Memory B cell (primary cell): ENCODE measurements at places on chromosomes 2 and 18.

GRCh38 chr2:186822323-186822722 lies 26.6 kb downstream of the ZSWIM2 start:
- no peak for DNase-seq
- no peaks in the 10 kb centered on the region for H3K27me3 ChIP-seq
- H3K4me1 ChIP-seq = no peaks in the 10 kb centered on the region

DNA sequence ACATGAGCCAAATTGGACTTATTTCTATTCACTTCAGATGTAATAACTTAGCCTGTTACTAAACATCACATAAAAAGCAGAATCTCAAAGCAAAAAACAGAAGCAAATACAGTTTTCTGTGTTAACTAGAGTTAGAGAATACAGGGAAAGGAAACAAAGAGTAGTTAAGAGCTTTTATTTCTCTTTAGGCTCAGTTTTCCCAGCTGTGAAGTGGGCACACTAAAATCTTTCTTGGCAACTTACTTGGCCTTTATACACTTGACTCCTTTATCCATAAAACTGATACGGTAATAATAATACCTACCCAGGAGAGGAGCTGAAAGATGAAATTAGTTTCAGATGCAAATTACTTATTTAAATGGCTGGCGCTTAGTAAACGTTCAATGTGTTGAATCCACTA lies 132.8 kb upstream of the SPATS2L start:
- no peaks in the 10 kb centered on the region for H3K36me3 ChIP-seq
- H3K27ac ChIP-seq = no peak overlapping the region
- H3K27me3 ChIP-seq = peaks cover 1% of the 10 kb centered on the region
- H3K4me1 ChIP-seq = no peaks in the 10 kb centered on the region
- H3K4me3 ChIP-seq = no peak overlapping the region
- no peak for DNase-seq

GRCh38 chr2:6924924-6925409 lies 7.8 kb downstream of the RNF144A start:
- H3K27me3 ChIP-seq = peaks cover 2% of the 10 kb centered on the region
- DNase-seq = no peak
- H3K36me3 ChIP-seq = peaks cover 3% of the 10 kb centered on the region

- no peaks in the 10 kb centered on the region for H3K4me1 ChIP-seq
- H3K36me3 ChIP-seq = peaks cover 1% of the 10 kb centered on the region
- H3K27me3 ChIP-seq = peaks cover 6% of the 10 kb centered on the region
- DNase-seq = no peak
Measured at GRCh38 chr2:27007416-27008374, 25.1 kb upstream of the TMEM214 start.

DNA sequence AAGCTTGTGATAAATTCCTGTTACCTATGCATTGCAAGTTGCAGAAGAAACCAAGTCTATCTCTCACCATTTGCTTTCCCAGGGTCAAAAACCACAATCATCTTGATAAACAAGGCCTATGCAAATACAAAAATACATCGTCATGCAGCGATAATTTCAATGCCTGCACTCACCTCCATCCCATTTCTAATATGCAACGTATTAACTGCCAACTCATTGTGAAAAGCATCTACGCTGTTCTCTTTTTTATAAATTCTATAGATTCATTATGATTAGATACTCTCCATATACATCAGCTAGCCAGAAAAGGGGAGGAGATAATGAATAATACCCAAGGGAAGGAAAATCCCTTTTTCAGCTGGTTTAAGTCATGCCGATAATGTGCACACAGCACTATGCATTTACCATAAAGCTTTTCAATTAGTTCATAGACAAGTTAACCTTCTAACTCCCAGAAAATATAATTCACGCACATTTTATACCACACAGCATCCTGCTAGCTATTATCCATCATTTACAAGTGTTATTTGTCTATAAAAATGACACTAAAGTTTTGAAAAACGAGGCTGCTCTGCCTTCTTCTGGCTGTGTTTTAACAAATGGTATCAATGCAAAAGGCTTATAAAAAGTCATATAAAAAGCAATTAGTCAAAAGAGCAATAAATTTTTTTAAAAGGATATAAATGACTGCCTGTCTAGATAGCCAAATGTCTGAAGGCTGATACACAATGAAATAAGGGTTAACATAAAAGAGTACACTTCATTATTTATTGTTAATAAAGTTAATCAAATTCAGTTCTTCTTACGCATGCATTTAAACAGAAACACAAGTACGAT lies 77.6 kb downstream of the AFF3 start:
- H3K27me3 ChIP-seq = no peaks in the 10 kb centered on the region
- H3K4me1 ChIP-seq = peaks cover 69% of the 10 kb centered on the region
- H3K36me3 ChIP-seq = peaks cover 40% of the 10 kb centered on the region
- no peak for DNase-seq
- H3K4me3 ChIP-seq = peak overlapping the region; percentile 35

GRCh38 chr2:30209227-30209626 lies 22.1 kb upstream of the LBH start:
- H3K4me3 ChIP-seq = peak overlapping the region; percentile 39
- no peaks in the 10 kb centered on the region for H3K36me3 ChIP-seq
- no peaks in the 10 kb centered on the region for H3K27me3 ChIP-seq
- H3K27ac ChIP-seq = peak overlapping the region; percentile 17
- DNase-seq = no peak

DNA sequence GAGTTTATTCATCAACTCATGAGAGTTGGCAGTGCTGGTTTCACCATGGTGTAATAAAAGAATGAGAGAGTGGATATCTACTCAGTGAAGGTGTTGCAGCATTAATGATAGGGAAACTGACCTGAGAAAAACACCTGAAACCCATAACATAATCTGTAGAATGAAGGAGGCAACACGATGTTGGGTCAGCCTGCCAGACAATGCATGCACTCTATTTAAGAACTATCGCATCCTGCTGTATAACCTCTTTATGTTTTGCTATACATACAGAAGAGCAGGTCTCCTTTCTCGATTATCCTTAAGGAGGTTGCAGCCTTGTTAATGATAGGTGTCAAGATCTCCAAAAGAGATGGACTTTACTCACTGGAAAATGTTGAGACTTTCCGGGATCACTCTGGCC lies 65.9 kb downstream of the IKZF2 start:
- H3K4me3 ChIP-seq = no peak overlapping the region
- H3K4me1 ChIP-seq = no peaks in the 10 kb centered on the region
- no peaks in the 10 kb centered on the region for H3K36me3 ChIP-seq

DNA sequence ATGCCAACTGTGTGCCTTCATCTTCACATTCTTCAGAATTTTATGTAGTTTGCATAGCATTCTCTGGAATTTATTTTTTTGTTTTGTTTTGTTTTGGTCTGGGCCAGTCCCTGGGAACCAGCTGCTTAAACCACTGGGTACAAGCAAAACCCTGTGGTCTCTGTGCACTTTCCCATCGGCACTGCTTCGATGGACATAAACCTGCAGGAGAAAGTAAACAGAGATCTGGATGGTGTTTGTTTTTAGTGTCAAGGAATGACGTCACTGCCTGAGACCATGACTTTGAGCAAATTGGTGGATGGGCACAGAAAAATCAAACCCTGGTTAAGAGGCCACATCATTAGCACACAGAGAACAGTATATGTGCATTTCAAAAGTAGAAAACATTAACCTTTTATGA lies 64.7 kb upstream of the RASGRP3 start:
- H3K27ac ChIP-seq = no peak overlapping the region
- no peak for DNase-seq
- peaks cover 2% of the 10 kb centered on the region for H3K4me1 ChIP-seq
- H3K36me3 ChIP-seq = no peaks in the 10 kb centered on the region
- H3K4me3 ChIP-seq = no peak overlapping the region
